Activated CD4-positive, alpha-beta T cell treated with anti-CD3 and anti-CD28 coated beads, Interleukin-2, Interleukin-4, amounts not matched to agents 100 ng/mL and 50 ng/mL, durations not matched to agents 16 hours and 8 hours (primary cell): ENCODE measurements at places on chromosomes 7 and 10.

DNA sequence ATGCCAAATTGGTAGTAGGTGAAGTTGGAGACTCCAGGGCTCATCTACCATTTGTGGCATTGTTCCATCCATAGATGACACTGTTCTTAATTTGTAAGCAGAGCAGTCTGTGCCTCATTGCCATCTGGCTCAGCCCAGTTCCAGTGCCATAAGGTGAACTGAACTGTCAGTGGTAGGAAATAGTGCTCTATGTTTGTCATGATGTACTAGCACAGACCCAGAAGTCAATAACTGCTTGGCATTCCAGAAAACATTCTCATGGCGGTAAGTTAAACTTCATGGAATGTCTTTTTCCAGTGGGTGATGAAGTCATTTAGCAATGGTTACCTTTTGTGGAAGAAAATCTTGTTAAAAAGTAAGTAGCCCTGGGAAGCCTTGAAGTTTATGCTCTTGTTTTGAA lies 302.7 kb downstream of the SUGCT start:
- DNase-seq, result no peak

DNA sequence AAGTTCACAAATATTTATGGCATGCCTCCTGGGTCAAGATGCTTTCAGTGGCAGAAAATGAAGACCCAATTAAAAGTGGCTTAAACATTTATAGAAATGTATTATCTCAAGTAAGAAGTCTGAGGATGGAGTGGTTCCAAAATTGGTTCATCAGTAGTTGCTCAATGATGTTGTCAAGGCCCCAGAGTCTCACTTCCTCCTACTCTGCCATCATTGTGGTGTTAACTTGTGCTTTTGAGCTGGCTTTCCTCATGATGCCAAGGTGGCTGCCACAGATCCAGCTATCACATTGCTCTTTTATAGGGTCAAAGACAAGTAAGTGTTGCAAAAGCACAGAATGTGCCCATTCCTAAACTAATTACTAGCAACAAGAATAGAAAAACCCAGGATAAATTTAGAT lies 404.6 kb upstream of the NRP1 start:
- no peak for DNase-seq

DNA sequence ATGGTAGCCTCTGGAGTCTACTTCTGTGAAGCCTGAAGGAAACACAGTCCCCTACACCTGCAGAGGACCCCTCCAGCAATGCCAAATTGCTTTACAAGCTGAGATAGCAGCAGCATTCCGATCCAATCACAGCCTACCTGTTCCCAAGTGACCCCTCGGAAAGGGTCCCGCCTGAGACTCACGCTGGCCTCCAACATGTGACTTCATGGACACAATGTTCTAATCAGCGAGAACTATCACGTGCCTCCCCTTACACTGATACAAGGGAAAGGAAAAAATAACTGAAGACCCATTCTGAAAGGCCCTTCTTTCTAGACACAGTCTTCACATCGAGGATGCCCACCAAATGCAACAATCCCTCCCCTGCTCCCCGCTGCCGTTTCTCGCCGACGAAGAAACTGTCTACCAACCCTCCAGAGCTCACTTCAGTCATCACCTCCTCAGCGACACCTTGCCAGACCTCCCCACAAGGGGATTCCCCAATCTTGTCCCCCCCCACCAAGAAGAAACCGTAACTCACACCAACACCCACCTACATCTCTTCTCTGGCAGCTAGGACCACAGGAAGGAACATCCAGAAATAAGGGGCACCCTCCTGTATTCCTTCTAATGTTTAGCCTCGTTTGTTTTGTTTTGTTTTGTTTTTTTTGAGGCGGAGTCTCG lies 1.8 kb downstream of the SNX8 start:
- no peak for DNase-seq

GRCh38 chr10:47336387-47337134 lies 11.6 kb upstream of the RBP3 start:
- no peak for DNase-seq

DNA sequence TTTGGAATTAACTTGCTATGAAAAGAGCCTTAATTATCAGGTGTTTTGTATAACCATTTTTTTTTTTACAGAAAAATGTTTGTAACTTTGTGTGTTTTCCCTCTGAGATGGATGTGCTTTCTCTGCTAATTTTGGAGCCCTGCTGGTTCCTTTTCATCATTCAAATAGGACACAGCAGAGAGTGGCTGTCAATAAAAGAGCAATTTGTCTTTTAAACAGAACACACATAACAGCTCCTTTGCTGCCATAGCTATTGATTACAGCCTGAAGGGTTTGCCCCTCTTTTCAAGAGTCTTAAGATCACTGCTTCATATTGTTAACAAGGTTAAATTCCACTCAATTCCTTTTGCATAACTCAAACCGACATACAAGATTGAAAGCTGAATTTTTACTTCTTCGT lies 187.2 kb upstream of the MBL2 start:
- DNase-seq, result no peak

DNA sequence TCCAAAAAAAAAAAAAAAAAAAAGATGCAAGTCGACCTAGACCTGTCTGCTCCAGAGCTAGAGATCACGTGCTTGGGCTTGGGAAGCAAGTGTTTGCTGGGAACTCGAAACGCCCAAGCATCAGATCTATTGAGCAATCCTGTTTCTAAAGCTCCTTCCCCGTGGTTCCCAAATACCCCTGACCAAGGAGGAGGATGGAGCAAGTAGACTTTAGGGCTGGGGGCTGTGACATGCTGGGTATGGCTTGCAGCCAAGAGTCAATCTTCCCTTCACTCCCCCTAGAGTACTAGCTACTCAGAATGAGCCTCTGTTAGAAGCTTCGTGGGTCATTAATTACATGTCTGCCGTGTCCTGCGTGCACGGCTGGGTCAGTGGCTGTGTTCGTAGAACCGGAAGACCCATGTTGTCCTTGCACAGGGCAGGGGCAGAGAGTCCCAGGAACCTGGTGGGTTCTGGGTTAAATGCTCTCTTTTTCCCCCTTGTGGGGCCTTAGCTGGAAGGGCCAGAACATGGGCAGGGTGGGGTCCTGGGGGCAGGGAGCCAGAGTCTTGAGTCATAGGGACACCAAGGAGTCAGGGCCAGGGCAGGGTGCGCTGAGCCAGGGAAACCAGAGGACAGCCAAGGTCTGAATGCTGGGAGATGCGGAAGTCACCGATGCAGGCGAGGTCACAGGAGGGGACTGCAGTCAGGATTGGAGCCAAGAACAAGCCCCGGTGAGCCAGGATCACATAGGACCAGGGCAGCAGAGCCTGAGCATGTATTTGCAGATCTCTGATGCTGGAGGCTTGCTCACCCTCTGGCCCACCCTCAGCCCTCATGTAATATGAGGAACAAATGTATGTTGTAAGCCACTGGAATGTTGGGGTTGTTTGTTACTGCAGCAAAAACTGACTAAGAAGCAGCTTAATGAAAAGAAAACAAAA lies 34.6 kb upstream of the TPST1 start:
- no peak for DNase-seq

- no peak for DNase-seq
Observed at GRCh38 chr10:69470463-69471384, 19.5 kb downstream of the TSPAN15 start.

- DNase-seq, result peak; percentile 65
Observed at GRCh38 chr10:91007655-91008054, 86.8 kb upstream of the ANKRD1 start.

- DNase-seq, result peak; percentile 96
Observed at GRCh38 chr10:100346765-100347567, at the start of gene SCD. Gene SCD (plus strand): TSS chr10:100347233. CDS start chr10:100347505, 272 bp downstream.

DNA sequence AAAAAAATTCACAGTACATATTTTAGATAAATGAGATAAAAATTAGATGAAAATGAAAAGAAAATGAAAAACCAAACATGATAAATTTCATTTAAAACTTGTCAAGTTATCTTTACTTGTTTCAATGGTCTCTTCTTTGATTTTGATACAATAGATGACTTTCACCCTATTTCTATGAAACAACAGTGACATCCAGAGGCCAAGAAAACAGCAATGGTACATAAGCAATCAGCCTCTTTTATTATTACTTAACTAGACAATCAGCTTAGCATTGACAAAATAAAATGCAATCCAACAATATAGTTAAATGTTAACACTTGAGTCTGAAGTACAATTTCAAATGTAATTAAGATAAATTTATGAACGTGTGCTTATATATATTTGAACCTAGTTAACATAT lies 74.8 kb upstream of the GPR37 start:
- DNase-seq, result no peak

DNA sequence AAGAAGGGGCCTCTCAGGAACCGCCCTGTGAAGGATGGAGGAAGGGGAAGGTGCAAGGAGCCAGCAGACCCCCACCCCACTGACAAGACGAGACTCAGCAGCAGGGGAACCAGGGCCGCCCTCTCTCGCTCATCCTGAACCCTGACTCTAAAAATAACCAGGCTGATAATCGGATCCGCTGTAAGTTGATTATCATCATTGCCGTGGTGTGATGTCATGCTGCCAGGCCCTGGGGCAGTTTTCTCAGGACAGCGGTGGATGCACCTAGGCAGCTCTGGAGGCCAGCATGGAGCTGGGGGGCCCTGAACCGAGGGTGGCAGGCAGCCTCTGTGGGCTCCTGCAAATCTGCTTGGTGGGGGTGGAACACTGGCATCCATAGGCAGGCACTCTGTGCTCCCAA lies 7.9 kb downstream of the RET start:
- DNase-seq, result no peak

DNA sequence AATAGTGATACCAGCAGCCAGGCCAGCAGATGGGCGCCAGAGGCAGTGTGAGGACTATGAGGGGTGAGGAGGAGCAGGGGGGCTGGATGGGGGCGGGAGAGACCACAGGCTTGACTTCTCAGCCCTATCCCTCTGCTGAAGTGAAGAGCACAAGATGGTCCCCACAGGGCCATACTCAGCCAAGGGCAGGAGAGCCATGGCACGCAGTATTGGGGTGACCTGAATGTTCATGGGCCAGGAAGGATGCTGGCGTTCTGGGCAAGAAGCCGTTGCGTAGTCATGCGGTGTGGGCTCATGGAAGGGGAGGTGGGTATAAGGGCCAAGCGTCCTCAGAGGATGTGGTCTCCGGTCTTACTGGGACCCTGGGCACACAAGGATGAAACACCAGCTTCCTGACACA lies 146.3 kb downstream of the PRKAG2 start:
- DNase-seq, result no peak

DNA sequence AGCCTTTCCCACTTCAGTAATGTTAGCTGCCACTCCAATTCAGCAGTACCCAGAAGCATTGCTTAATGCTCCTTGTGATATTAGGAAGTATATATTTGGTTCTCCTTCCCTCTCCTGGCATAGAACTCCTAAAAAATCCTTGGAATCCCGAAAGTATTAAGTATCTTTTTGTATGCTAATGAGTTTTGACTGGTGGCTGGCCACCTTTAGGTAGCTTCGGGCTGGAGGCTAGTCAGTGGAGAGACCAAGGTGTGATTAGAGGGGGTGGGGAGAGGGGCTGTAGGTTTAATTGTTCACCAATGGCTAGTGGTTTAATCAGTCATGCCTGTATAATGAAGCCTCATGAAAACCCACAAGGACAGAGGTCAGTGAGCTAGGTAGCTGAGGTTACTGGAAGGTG lies 12.2 kb downstream of the COMTD1 start:
- DNase-seq, result no peak

- DNase-seq, result no peak
Observed at GRCh38 chr10:66098595-66099480, 827.0 kb upstream of the LRRTM3 start.
